ENCODE measurements at places on chromosomes 2 and 18. TPM values are rescaled to one million over a fixed set of nuclear protein-coding genes. Genes with fewer than 3 reads are reported as not detected.

GRCh38 chr2:169849710-169850109, 22.5 kb downstream of the UBR3 start:
- no peak for DNase-seq

DNA sequence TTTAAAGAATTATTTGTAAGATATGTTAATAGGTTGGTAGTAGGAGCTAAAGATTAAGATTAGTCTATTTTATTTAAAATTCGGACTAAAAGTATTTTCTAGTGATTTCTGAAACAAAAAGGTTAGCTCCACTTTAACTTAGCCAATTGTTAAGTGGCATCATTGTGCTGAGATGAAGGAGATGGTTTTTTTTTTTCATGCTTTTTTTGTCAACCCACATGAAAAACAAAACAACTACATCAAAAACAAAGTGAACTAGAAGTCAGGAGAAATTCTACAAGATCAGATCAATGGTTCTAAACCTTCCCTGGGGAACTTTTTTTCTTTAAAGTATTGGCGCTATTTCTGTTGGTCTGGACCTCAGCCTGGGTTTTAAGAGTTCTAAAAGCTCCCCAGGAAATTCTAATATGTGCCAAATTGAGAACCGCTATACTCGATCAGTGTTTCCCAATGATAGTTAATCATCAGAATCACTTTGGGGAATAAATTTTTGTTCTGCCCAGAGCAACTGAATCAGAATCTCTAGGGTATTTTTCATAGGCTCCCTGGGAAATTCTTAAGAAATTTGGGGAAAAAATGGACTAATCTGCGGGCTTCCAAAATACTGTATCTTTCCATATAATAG, 2.3 kb downstream of the ZC3H6 start:
- DNase-seq, result no peak

DNA sequence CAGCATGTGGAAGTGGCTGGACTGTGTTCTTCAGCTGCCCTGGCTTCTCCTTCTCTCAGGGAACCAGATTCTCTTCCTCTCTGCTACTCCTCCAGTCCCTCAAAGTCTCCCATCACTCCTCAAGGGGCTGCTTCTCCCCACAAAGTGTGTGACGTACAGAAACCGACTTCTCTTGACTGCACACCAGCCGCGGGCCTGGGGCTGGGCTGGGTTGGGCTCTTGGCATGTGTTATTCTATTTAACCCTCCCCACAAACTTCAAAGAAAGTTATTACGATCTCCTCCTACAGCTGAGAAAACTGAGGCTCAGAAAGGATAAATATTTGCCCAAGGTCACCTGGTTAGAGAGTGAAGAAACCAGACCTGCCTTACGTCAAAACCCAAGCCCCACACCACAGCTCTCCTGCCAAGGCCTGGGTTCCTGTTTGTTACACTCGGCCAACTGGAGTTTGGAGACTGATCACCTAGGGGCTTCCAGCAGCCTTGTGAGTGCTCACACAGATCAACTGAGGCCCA, 269.0 kb downstream of the TFCP2L1 start:
- DNase-seq, result no peak

GRCh38 chr2:23426263-23426905, 41.4 kb downstream of the KLHL29 start:
- no peak for DNase-seq

- no peak for DNase-seq
These were observed 630.9 kb upstream of the FAM98A start for GRCh38 chr2:34229998-34230397.

DNA sequence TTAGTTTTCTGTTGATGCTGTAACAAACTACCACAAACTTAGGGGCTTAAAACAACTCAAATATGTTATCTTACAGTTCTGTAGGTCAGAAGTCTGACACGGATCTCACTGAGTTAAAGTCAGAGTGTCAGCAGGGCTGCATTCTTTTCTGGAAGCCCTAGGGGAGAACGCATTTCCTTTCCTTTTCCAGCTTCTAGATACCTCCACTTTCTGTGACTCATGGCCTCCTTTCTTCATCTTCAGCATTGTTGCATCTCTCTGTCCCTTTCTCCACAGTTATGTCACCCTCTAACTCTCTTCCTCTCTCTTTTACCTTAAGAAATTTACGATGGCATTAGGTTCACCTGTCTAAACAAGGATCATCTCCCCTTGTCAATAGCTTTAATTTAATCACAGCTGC, 13.3 kb upstream of the PPP4R1 start:
- DNase-seq, result peak; percentile 42

DNA sequence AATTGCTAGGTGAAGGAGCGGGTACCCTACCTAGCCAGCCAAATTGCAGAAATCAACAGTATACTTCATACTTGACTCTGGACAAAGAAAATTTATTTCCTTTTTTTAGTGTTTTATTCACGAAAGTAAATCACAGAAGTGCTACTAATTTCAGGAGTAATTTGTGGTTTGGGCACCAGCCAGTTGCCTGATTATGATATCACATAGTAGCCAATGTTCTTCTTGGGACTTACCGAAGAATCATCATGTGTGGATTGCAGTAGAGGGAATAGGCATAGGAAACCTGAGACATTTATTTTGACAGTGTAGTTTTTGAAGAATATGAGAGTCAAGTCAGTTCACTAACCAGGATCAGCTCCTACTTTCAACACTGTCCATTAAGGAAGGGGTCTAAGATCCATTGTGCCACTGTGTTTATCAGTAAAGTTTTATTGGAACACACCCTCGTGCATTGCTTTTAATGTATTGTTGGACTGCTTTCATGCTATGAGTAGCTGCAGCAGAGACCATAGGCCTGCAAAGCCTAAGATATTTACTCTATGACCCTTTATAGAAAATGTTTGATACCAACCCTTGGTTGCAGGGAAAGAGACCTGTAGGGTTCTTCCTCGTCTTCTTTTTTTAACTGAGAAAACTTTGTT, 32.1 kb downstream of the TNFRSF11A start:
- DNase-seq, result no peak

- DNase-seq, result no peak
These were observed 22.6 kb upstream of the TRIM43 start for GRCh38 chr2:95569170-95569569.

- peak; percentile 86 for DNase-seq
These were observed 76.0 kb downstream of the CD28 start for GRCh38 chr2:203782262-203782976.

DNA sequence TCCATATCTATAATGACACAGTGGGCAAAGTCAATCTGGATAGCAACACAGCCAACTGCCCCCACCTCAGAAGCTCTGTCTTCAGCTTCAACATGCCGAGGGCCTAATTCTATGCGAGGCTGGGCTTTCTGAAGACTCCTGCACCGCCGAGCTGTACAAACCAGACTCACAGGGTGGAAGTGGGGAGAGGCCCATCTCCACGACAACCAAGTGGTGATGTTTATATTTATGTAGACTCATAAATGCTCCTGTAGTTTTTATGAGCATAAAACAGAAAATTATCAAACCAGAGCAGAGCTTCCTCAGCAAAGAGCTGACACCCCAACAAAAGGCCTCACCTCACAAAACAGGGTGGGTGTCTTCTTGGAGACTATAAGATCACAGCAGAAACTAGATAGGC, 77.0 kb upstream of the LGALSL start:
- DNase-seq, result no peak

DNA sequence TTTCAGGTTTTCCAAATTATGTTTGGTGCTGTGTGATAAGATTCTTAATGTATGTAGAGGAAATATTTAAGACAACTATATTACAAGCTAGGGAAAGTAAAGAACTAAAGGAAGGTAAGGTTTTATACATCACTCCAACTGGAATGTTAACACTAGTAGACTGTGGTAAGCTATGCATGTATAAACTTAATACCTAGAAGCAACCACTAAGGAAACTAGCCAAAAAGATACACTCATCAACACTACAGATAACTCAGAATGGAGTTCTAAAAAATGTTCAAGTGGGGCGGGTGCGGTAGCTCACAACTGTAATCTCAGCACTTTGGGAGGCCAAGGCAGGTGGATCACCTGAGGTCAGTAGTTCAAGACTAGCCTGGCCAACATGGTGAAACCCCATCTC, 37.8 kb upstream of the MALL start:
- no peak for DNase-seq

DNA sequence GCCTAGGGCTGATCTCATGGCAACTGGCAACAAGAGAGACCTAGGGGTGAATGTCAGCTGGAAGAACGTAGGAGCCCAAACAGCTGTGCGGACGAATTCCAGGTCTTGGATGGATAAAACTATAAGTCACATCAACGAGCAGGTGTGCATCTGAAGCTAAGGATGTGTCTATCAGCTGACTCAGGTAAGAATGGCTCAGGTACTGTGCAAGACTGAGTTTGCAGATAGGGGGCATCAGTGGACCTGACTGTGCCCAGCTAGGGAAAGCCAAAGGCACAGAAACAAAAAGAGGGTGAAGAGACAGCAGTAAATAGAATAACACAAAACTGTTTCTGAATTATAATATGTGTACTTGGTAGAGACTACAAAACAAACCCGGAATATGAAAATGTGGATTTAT, 357.3 kb downstream of the ZEB2 start:
- DNase-seq, result no peak

DNA sequence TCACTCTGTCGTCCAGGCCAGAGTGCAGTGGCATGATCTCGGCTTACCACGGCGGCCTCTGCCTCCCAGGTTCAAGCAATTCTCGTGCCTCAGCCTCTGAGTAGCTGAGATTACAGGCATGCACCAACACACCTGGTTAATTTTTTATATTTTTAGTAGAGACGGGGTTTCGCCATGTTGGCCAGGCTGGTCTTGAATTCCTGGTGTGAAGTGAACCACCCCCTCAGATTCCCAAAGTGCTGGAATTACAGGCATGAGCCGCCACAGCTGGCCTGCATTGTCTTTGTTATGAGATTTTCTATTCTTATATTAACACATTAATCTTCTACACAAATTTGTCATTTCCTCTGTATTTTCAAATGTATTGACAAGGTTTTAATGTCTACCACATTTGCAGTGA, 75.2 kb downstream of the SEPTIN10 start:
- no peak for DNase-seq

- no peak for DNase-seq
These were observed 153.4 kb upstream of the SKOR2 start for GRCh38 chr18:47404845-47405244.

- no peak for DNase-seq
These were observed 298.2 kb downstream of the SP3 start for GRCh38 chr2:173667014-173667413.

- peak; percentile 20 for DNase-seq
These were observed 31.9 kb upstream of the GPC1 start for GRCh38 chr2:240403396-240404104.

GRCh38 chr2:236103981-236104380, 64.2 kb downstream of the GBX2 start:
- no peak for DNase-seq

PTH2R gene
- not detected for total RNA-seq

ESPNL gene
- not detected for total RNA-seq

SLC11A1 gene
- total RNA-seq, result under 0.01 TPM

CPSF3 gene
- 22.0 TPM for total RNA-seq

STARD6 gene
- total RNA-seq, result 0.20 TPM

PLEKHB2 gene
- 95.7 TPM for total RNA-seq

INPP1 gene
- 14.4 TPM for total RNA-seq

All from lung microvascular endothelial cell (primary cell).